HFFc6 (cell line): ENCODE measurements at places on chromosomes 16 and 17. TPM values are rescaled to one million over a fixed set of nuclear protein-coding genes. Genes with fewer than 3 reads are reported as not detected.

- peaks cover 46% of the 10 kb centered on the region for H3K36me3 ChIP-seq
- H3K4me3 ChIP-seq: no peak overlapping the region
- H3K27me3 ChIP-seq: no peaks in the 10 kb centered on the region
These were observed 153.2 kb upstream of the KCNJ18 start for GRCh38 chr17:21539146-21539545.

GRCh38 chr17:45924332-45924820, 30.0 kb downstream of the MAPT start:
- H3K36me3 ChIP-seq: peaks cover 6% of the 10 kb centered on the region; the same call in 1 of the 2 replicates
- no peak for DNase-seq
- H3K4me1 ChIP-seq: peaks cover 9% of the 10 kb centered on the region; the same call in 1 of the 2 replicates
- H3K27me3 ChIP-seq: peaks cover 56% of the 10 kb centered on the region

- H3K4me1 ChIP-seq: no peaks in the 10 kb centered on the region
- H3K27me3 ChIP-seq: peaks cover 33% of the 10 kb centered on the region
These were observed 10.7 kb upstream of the ZNF423 start for GRCh38 chr16:49866595-49867071.

The IL34 gene
- not detected in 2 replicates for total RNA-seq

The TNFRSF13B gene
- not detected in 3 replicates for total RNA-seq

DNA sequence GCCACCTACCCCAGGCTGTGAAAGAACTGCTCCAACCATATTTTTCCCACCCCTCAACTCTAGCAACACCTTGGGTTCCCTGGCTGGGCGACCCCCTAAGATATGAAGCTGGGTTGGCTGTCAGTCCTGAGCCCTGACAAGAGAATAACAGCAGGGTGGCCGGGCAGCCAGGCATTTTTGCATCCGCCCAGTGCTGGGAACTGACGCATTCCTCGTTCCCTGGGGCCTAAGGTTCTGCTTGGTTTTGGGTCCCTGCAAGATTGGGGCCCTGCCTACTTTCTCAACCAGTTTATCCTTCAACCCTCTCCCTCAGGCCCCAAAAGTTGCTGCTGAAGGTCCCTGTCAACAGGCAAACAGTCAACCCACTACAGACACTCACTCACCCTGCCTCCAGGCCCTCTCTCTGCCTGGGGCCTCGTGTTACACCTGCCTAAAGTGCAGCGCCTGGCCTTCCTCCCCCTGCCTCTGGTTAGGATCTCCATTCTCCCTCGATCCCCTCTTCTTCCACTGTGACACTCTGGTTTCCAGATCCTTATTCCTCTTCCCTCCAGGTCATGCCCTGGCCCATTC, 151.5 kb downstream of the STX8 start:
- H3K27ac ChIP-seq: no peak overlapping the region
- no peak for DNase-seq
- peaks cover 2% of the 10 kb centered on the region; the same call in 1 of the 2 replicates for H3K27me3 ChIP-seq
- no peak overlapping the region for H3K4me3 ChIP-seq
- H3K36me3 ChIP-seq: peaks cover 15% of the 10 kb centered on the region

The SETD1A gene
- 12.7 to 15.7 TPM (median 13.7 TPM) in 3 replicates for total RNA-seq

DNA sequence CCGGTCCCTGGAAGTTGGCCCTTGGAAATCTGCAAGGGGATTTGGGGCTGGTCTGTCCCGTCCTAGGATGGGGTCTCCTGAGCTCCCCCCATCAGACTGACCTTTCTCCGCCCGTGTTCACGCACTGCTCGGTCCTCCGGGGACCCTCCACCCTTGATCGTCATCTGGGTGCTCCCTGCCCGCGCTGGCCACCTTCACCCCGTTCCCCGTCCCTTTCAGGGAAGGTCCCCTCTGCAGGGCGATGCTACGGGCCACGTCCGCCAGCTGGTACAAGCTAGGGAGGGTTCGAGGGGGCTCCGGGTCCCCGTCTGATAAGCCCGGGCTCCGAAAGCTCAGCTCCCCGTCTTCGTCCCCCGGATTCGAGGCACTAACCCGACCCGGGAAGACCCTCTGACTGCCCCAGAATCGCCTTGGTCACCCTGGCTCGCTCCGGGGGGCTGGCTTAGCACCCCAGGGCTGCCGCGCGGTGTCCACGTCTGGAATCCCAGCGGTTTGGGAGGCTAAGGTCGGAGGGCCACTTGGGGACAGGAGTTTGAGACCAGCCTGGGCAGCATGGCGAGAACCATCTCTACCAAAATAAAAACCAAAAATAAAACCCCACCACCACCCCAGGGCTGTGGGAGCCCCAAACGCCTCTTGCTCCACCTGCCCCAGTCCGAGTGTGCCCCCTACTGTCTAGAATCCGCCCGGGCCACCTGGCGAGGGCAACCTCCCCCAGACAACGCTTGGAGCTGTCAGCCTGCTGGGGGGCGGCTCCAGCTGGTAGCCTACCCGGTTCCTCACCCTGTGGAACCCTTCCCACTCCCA, 1.1 kb upstream of the SLC43A2 start:
- no peaks in the 10 kb centered on the region for H3K36me3 ChIP-seq
- H3K4me1 ChIP-seq: peaks cover 26% of the 10 kb centered on the region
- peaks cover 18% of the 10 kb centered on the region for H3K27me3 ChIP-seq
- H3K4me3 ChIP-seq: peak overlapping the region; percentile 51
- no peak for DNase-seq

The SALL1 gene
- 10.5 to 13.0 TPM (median 10.6 TPM) in 3 replicates for total RNA-seq

DNA sequence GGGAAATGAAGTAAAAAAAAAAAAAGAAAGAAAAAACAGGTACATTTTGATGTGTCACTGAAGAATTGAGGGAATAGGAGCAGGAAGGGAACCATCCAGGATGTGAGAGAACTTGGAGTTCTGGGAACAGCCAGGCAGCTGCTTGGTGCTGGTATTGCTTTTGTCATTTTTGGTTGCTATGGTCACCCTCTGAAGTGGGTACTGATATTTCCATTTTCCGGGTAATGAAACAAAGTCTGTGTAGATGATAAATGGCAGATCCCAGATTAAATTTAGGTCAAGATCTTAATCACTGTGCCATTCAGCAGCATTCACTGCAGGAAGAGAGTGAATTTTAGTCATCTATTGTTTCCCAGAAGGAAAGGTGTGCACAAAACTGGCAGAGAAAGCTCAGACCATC, 93.6 kb downstream of the ABCA8 start:
- H3K4me3 ChIP-seq: no peak overlapping the region
- no peaks in the 10 kb centered on the region for H3K4me1 ChIP-seq
- no peaks in the 10 kb centered on the region; the same call in 1 of the 2 replicates for H3K36me3 ChIP-seq
- peaks cover 1% of the 10 kb centered on the region for H3K27me3 ChIP-seq
- DNase-seq: no peak

DNA sequence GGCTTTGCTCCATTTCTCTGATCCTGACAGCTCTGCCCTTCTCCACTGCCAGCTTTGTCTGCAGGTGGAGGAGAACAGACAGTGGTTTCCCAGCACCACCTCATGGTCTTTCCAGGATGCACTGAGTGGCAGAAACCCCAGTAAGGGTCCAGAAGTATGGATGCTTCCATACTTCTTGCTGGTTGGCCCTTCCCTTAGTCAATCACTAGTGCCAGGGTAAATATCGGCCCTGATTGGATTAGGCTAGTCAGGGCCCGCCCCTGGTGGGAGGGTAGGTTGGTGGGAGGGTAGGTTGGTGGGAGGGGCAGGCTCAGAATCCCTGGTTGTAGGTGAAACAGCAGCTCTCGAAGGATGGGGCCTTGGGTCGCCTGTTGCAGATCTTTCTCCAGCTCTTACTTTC, 10.2 kb downstream of the RNF213 start:
- H3K27ac ChIP-seq: no peak overlapping the region
- no peaks in the 10 kb centered on the region for H3K4me1 ChIP-seq
- H3K4me3 ChIP-seq: no peak overlapping the region

DNA sequence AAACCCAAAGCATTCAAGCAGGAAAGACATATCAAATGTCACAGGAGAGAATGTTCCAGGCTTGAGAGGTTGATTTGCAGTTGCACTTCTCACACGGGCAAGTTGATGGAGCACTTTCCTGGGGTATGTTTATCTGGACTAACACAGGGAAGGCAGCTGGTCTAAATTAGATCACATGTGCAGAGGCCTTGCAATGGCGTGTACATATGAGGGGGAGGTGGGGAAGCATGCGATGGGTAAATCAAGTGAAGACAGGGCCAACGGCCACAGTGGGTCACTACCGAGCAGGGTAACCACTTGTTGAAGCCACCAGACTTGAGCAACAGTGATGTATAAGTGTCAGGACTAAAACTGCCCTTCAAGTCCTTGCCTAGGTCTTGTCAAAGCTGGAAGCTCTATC, 156.6 kb upstream of the MAF start:
- no peak overlapping the region for H3K27ac ChIP-seq
- DNase-seq: no peak
- no peaks in the 10 kb centered on the region; the same call in 1 of the 2 replicates for H3K36me3 ChIP-seq
- no peaks in the 10 kb centered on the region for H3K4me1 ChIP-seq

DNA sequence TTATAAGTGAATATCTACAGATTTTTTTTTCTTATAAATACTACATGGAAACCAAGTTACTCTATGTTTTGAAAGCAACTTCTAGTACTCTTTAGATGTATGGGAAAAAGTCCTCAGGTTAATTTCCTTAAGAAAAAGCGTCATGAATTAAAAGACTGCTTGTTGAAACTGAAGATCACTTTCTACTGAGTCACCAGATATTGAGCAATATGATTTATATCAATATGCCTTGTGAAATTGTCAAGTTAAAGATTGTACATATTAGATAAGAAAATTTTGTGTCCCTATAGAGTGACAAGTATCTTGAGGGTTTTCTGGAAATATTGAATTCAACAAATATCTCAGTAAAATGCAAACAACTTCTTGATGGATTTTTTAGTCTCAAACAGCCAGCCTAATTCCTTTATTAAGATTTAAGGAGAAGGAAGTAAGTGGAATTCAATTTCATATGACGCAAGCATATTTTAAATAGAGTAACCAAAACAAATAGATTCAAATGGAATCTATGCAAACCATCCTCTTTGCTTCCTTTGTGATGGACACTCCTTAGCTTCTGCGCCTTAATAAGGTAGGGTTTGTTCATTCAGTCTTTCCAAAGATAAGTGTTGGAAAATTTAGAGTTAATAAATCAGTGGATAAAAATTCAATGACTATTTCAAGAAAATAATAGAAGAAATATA, 16.6 kb downstream of the KRT12 start:
- H3K4me1 ChIP-seq: peaks cover 43% of the 10 kb centered on the region
- H3K27me3 ChIP-seq: peaks cover 5% of the 10 kb centered on the region
- no peaks in the 10 kb centered on the region for H3K36me3 ChIP-seq
- no peak overlapping the region for H3K4me3 ChIP-seq
- H3K27ac ChIP-seq: no peak overlapping the region

DNA sequence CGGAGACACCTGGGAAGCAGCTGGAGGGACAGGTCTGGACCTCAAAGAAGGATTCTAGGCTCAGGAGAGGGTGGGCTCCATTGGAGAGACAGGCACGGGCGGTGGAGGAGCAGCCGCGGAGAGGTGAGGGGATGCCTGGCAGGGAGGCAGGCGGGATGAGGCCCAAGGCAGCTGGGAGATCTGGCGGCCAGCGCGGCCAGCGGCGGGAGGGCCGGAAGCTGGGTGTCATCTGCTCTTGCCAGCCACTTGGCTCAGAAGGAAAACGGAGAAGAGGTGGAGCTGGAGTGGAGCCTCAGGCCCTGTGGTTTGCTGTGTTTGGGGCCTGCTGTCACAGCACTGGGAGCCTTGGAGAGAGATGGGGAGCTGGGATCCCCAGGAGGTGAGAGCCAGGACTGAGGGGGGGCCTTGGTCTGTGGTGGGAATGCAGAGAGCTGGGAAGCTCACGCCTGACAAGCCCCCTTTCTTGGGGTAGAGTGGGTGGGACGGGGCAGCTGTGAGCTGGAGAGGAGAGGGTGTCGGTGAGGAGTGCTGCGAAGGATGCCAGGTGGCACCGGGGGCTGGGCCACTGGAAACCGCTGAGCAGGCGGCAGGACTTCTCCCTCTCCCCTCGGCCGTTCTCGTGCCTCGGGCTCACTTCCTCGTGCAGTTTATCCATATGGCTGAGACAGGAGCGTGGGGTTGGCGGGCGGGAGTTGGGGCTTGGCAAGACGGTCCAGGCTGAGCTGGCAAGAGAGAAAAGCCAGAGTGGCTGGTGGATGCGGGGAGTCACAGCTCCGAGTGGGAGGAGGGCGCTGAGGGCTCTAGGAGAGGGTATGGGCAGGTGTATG, 8.0 kb downstream of the TBC1D24 start:
- DNase-seq: peak; percentile 83
- peaks cover 32% of the 10 kb centered on the region for H3K4me1 ChIP-seq
- H3K27me3 ChIP-seq: peaks cover 11% of the 10 kb centered on the region
- no peaks in the 10 kb centered on the region for H3K36me3 ChIP-seq

- peaks cover 47% of the 10 kb centered on the region for H3K27me3 ChIP-seq
- no peak overlapping the region; the same call in 1 of the 2 replicates for H3K4me3 ChIP-seq
- no peaks in the 10 kb centered on the region for H3K4me1 ChIP-seq
These were observed 60.6 kb downstream of the NT5M start for GRCh38 chr17:17363638-17364337.

The HOXB8 gene
- not detected in 3 replicates for total RNA-seq

The KCNH6 gene
- total RNA-seq: not detected in 3 replicates

The OTOA gene
- total RNA-seq: not detected in 3 replicates

DNA sequence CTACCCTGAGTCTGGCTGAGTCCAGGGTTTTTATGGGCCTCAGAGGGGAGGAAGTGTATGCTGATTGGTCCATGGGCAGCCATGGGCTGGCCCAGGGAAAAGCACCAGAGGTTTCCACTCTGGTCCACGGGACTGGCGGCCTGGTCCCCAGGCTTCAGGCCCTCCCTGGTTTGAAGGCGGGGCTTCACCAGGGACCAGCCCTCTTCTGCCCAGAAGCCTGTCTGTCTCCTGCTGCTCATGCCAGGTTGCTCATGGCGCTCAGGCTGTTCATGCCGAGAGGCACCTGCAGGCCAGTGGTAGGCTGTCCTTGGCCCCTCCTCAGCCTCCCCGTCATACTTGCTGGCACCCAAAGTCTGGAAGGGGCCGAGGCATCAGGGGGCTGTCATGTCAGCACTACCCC, 45.0 kb upstream of the CLEC19A start:
- peaks cover 7% of the 10 kb centered on the region for H3K27me3 ChIP-seq
- no peak for DNase-seq
- H3K36me3 ChIP-seq: no peaks in the 10 kb centered on the region
- no peak overlapping the region for H3K27ac ChIP-seq
- no peak overlapping the region for H3K4me3 ChIP-seq

The GAS2L2 gene
- not detected in 3 replicates for total RNA-seq

DNA sequence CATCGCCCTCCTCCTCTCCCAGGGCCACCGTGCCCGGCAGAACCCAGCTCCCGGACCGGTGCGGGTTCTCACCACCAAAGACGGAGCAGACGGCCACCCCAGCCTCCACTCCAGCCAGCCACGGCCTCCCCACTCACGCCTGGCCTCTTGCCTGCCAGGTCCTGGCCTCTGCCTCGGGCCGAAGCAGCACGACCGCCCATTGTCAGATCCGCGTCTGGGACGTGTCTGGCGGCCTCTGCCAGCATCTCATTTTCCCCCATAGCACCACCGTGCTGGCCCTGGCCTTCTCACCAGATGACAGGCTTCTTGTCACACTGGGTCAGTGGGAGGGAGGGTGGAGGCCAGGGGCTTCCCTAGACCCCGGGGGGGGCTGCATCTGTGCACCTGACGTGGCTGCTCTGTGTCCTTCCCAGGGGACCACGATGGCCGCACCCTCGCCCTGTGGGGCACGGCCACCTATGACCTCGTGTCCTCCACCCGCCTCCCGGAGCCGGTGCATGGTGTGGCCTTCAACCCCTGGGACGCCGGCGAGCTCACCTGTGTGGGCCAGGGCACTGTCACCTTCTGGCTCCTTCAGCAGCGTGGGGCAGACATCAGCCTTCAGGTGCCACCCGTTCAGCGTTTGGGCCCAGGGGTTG, 6.6 kb upstream of the RHOT2 start:
- H3K4me3 ChIP-seq: peak overlapping the region; percentile 13; the same call in 1 of the 2 replicates
- no peaks in the 10 kb centered on the region for H3K4me1 ChIP-seq
- no peak overlapping the region for H3K27ac ChIP-seq
- no peak for DNase-seq

GRCh38 chr16:20763461-20764232, at the start of gene ACSM3:
TSS of gene ACSM3 (plus strand) at chr16:20764014. CDS start at chr16:20770035, 6,021 bp downstream.
- peaks cover 13% of the 10 kb centered on the region for H3K4me1 ChIP-seq
- DNase-seq: peak; percentile 75
- H3K36me3 ChIP-seq: no peaks in the 10 kb centered on the region
- H3K27ac ChIP-seq: peak within 1 kb of the TSS; percentile 71
- H3K4me3 ChIP-seq: peak within 1 kb of the TSS; percentile 96

The KCNG4 gene
- not detected in 3 replicates for total RNA-seq
